ENCODE measurements at places on chromosomes 13 and 19.
A peak's percentile ranks its signal among the peaks of the same experiment; 100 is the strongest.

DNA sequence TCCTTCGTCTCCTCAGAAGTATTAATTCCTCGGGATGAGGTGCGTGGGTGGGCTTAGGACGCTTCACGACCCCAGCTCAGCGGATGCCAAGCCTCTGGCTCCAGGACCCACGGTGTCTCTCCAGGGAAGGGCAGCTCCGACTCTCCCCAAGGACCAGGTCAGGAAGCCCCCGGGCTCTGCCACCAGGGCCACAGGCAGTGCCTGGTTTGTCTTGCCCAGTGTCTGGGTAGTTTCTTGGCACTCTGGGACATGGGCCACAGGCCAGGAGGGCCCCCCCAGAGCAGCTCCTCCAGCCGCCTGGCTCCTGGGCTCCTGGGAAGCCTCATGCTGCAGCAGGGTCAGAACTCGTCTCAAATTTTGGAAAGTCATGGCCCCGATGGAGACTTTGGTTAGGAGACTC lies 2.5 kb downstream of the PROZ start:
- DNase-seq = no peak

DNA sequence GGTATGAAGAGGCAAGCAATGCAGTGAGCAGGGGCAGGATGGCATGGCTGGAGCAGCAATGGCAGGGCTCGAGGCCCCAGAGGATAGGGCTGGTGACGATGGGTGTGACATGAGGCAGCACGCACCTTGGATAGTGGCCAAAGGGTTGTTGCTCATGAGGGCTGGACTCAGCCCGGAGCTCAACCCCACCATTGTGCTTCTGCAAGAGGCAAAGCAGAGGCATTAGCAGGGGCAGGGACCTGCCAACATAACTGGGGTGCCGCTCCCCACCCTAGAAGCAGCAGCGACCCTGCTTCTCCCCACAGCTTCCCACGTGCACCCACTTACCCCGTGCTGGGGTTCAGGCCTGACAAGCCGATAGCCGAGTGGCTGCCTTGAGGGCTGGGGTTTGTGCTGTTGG lies 15.8 kb downstream of the ZNF574 start:
- no peak for DNase-seq

DNA sequence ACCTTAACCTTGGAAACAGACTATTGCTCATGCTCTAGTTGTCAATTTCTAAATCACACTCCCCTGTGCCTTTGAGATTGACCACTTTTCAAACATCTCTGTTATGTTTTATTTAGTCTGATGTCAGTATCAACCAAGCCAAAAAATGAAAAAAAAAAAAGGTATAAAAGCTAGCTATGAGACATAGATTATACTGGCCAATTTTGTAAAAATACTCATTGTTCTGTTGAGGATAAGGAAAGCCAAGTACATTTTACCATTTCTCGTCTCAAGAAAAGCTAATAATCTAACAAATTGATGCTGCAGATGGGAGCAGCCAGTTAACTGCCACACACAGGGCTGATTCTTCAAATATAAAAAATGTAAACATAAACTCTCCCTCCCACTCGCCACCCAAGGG lies 572.6 kb upstream of the KLF12 start:
- no peak for DNase-seq

GRCh38 chr13:60331249-60332012 lies 65.6 kb upstream of the TDRD3 start:
- DNase-seq = no peak

- no peak for DNase-seq
Measured at GRCh38 chr13:91318886-91319285, 28.6 kb upstream of the MIR17HG start.

- DNase-seq = peak; percentile 97
Measured at GRCh38 chr13:42354241-42355091, 82.5 kb downstream of the AKAP11 start.

DNA sequence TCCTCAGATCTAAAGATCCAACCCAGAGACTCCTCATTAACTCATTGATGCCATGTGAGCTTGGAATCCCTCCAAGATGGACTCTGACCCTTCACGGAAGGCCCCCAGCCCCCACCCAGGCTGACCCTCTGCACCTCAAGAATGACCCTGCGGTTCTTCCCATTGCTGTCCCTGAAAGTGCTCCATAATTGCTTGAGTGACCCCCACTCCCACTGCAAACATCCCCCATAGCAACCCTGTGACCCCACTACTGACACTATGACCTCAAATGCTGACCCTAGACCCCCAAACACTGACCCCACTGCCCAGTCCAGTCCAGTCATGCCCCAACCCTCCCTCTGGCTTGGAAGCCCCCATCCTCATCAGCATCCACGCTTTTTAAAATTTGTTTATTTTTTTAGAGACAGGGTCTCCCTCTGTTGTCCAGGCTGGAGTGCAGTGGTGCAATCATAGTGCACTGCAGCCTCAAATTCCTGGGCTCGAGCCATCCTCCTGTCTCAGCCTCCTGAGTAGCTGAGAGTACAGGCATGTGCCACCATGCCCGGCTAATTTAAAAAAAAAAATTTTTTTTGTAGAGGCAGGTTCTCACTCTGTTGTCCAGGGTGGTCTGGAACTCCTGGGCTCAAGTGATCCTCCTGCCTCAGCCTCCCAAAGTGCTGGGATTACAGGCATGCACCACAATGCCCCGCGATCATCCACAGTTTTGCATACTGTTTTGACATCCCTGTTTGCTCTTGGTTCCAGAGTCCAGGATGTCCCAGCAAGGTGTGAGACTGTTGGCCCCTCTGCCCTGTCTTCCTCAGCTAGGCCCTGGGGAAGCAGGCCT lies 855 bp downstream of the LYL1 start:
- no peak for DNase-seq

Data from astrocyte of the spinal cord (primary cell).